SK-N-SH (cell line): ENCODE measurements at places on chromosomes 12 and 14. TPM values are rescaled to one million over a fixed set of nuclear protein-coding genes. Genes with fewer than 3 reads are reported as not detected.

Gene CLEC9A
- polyA plus RNA-seq: not detected in 2 replicates

Gene KRT2
- polyA plus RNA-seq: not detected in 2 replicates

Gene PTGES3
- polyA plus RNA-seq: 38.9 and 40.5 TPM in 2 replicates

DNA sequence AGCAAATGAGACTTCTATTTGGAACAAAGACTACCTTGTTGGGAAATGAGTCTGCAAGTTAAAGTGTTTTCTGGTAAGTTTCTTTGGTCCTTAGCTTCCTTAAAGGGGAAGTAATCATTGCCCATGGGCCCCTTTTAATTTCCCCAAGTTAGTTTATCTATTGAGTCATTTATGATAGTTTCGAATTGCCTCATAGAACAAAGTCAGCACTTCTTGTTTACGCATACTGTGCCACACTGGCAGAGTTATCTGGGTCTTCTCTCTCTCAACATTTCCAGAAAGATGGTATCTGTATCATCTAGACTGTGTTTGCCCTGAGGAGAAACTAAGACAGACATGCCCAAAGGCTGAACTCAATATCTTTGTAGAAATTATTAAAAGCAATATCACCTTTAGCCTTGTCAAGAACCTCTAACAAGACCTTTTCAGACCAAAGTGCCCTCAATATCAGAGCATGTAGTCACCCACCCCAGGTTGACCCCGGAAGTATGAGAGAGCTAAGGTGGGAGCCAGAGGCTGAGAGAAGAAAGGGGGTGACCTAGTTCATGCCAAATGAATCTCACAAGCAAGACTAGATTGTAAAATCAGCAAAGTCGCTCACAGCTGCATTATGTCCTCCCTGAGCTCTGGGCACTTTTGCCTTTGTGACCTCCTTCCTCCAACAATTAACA lies 40.0 kb downstream of the GPR65 start:
- H3K27me3 ChIP-seq: no peaks in the 10 kb centered on the region
- no peak overlapping the region for H3K27ac ChIP-seq
- no peak for DNase-seq
- H3K4me1 ChIP-seq: no peaks in the 10 kb centered on the region
- no peak overlapping the region for H3K4me3 ChIP-seq

GRCh38 chr14:57227083-57227482 lies 41.6 kb downstream of the EXOC5 start:
- no peak overlapping the region for H3K4me3 ChIP-seq
- H3K27ac ChIP-seq: no peak overlapping the region
- no peak for DNase-seq
- no peaks in the 10 kb centered on the region for H3K27me3 ChIP-seq
- 0 out of 2 replicates have a peak, but pooled peaks cover 9% of the 10 kb centered on the region for H3K4me1 ChIP-seq

DNA sequence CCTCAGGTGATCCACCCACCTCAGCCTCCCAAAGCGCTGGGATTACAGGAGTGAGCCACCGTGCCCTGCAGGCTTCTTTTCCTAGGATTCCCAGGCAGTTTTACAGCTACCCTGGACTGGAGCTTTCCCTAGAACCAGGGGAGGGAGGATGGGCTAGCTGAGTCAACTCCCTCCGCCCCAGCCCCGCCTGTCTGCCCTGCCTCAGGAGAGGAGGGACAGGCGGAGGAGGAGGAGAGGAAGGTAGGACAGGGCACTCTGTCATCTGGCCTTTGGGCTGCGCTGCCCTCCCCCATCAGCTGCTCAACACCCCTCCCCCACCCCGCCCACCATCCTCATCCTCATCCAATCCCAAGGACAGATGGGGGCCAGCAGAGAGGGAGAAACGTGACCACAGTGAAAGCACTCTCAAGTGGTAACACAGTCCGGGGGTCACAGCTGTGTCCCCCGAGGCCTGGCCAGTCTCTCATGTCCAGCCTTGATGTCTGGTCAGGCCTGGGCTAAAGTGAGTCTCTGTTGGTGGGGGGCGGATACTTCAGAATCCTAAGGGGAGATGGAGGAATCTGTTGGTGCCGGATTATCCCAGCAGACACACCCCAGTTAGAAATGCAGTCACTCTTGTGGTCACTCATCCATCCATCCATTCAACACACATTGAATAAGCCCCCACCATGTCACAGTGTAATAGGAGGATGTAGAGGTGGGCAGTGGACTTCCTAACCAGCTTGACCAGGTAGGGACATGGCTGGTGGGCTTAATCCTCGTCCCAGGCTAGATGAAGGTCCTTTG lies 12.3 kb downstream of the FIGNL2 start:
- DNase-seq: no peak
- no peak overlapping the region for H3K27ac ChIP-seq
- peaks cover 40% of the 10 kb centered on the region; the same call in 1 of the 2 replicates for H3K4me1 ChIP-seq
- no peaks in the 10 kb centered on the region; the same call in 1 of the 2 replicates for H3K27me3 ChIP-seq
- H3K36me3 ChIP-seq: no peaks in the 10 kb centered on the region
- no peak overlapping the region for H3K4me3 ChIP-seq

DNA sequence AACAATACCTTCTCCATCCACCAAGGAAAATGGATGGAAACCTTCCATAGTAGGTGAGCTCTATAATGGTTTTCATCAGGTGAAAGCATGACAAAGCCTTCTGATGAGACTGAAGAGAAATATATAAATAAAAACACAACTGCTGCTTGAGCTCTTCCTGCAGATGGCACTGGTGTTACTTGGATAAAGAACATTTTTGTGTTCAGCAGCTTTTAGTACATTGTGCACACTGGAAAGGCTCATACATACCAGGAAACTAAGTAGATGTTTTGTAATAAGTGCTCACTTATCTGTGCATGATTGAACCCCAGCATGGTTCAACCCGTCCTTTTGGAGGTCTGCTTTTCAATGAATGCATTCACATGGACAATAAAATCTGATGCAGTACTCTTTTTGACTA lies 357.3 kb upstream of the MIS18BP1 start:
- H3K4me3 ChIP-seq: no peak overlapping the region
- no peaks in the 10 kb centered on the region for H3K36me3 ChIP-seq
- no peaks in the 10 kb centered on the region for H3K4me1 ChIP-seq
- no peaks in the 10 kb centered on the region for H3K27me3 ChIP-seq
- H3K27ac ChIP-seq: no peak overlapping the region
- no peak for DNase-seq

Gene STX2
- 25.1 and 31.7 TPM in 2 replicates for polyA plus RNA-seq

DNA sequence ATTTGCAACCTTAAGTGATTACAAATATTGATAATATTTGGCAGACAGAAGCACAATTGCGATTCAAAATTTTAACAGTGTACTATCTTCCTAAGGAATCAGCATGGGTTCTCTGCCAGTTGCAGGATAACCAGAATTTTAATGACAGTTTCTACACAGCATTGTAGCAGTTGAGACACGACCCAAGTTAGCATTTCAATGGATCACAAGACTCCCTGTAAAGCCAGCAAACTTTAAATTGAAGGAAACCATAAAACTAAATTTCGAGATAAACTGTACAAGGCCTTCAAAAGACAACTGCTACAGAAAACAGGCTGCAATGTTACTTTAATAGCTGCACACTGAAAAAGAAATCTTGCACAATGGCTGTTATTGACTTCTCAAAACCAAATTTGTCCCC lies 154.9 kb downstream of the MED13L start:
- no peaks in the 10 kb centered on the region for H3K27me3 ChIP-seq
- H3K4me3 ChIP-seq: no peak overlapping the region
- no peak for DNase-seq
- no peak overlapping the region for H3K27ac ChIP-seq
- peaks cover 58% of the 10 kb centered on the region for H3K4me1 ChIP-seq

DNA sequence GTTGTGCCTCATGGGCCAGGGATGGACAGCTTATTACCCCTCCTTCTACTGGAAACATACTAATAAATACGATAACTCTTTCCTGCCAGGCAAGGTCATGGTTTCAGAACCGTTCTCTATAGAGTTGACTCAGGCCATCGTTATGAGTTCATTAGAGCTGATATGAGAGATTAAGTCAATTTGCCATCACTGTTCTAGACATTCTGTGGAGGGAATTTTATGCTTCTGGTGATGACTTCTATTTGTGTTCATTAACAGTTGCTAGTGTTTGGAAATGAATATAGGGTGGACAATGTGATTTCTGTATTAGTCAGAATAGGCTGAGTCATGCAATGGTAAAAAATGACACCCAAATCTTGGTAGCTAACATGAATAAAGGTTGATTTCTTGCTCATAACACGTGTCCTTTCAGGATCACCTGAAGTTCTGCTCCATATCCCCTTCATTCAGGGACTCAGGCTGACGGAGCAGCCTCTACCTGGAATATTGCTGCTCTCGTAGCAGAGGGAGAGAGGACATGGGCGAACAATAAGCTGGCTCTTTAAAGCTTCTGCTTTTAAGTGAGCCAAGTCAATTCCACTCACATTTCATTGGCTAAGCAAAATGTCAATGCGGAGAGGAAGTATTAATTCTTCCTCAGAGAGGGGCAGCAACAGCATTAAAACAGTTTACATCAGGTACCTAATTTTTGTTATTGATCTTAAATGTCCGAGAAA lies 18.5 kb upstream of the TBPL2 start:
- H3K27me3 ChIP-seq: no peaks in the 10 kb centered on the region
- H3K4me3 ChIP-seq: no peak overlapping the region
- DNase-seq: no peak
- peaks cover 14% of the 10 kb centered on the region for H3K4me1 ChIP-seq
- no peak overlapping the region for H3K27ac ChIP-seq

DNA sequence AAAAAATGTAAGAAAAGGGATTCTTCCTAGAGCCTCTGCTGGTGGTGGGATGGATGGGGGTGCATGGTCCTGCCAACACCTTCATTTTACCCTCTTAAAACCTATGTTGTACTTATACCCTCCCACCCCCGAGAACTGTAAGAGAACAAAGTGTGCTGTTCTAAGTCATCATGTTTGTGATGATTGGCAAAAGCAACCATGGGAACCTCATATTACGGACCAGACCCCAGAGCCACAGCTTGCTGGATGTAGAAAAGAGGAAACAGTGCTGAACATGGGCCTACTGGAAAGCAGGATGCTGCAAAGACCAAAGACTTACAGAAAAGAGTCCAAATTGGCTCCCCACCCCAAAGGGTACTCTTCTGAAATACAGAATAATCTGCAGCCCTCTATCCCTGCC lies 311.2 kb downstream of the DUSP6 start:
- DNase-seq: no peak
- no peaks in the 10 kb centered on the region for H3K36me3 ChIP-seq
- no peaks in the 10 kb centered on the region for H3K27me3 ChIP-seq
- H3K4me3 ChIP-seq: no peak overlapping the region
- peaks cover 7% of the 10 kb centered on the region; the same call in 1 of the 2 replicates for H3K4me1 ChIP-seq

Gene NPFF
- 0.13 TPM in 1 of 2 replicates, not detected in the other for polyA plus RNA-seq

Gene CS
- 121 and 149 TPM in 2 replicates for polyA plus RNA-seq
